SHP77 treated with DMSO at 0.1 percent for 48 hours (cell line): ENCODE measurements at places on chromosomes 1 and 21.

GRCh38 chr1:248730507-248731335 lies 24.8 kb downstream of the LYPD8 start:
- no peak for DNase-seq

- no peak for DNase-seq
Measured at GRCh38 chr1:53080041-53080440, 18.0 kb downstream of the PODN start.

DNA sequence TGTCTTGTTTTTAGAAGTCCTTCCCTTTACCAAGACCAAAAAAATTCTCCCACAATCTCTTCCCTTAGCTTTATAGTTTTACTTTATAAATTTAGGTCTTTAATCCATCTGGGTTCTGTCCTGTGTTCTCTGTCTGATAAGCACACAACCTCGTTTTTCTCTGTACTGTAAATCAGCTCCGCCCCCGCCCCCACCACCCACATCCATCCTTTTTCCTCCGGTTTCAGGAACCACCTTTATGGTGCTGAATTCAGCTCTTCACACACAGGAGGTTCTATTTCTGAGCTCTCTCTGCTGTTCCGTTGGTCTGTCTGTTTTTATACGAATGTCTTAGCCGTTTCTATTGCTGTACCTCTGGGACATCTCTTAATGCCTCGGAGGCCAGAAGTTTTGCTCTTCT lies 44.5 kb downstream of the ACTL8 start:
- no peak for DNase-seq

DNA sequence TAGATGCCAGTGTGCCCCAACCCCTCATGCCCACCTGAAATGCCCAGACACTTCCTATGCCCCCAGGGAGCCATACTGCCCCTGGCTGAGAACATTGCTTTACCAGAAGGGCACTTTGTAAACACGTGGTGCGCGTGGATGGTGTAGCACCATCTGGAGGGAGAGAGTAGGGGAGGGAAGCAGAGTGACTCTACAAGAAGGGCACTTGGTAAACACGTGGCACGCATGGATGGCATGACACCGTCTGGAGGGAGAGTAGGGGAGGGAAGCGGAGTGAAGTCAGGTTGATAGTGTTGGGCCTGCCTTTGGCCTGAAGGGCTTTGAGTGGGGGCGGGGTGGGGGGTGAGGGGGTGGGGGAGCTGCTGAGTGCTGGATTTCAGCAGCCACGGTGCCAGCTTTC lies 324.0 kb upstream of the VAMP3 start:
- no peak for DNase-seq

DNA sequence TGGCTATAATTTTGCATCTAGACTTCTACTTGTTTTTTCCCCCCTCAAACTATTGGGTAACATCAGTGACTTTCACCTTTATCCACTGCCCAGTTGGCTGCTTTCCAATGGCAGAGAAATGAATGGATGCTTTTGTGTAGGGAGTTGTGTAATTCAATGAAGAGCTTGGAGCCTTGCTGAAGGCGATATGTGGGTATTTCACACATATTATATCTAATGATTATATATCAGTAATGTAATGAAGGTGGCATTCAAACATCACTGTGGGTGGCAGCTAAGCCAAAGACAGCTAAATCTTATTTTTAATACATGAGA lies 81.2 kb downstream of the TGFB2 start:
- DNase-seq, result no peak

DNA sequence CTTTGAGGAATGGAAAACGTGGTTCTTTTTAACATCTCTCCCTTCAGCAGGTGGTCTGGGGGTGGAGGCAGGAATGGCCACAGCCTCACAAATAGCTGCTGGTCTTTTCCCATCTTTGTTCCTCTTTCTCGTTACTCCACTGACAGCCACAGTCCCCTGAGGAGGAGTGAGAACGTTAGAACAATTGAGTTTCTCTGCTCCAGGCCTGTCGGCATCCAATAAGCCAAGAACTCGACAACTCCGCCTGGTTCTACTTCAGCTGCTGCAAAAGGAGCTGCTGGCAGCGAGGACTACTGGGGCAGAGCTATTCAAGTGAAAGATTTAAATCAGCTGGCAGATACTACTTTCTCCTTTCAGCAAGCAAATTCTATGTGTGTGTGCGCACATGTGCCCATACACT lies 169.5 kb upstream of the GALNT2 start:
- no peak for DNase-seq

GRCh38 chr1:78950826-78951225 lies 55.7 kb downstream of the ADGRL4 start:
- DNase-seq, result no peak
